PC-9 (cell line): ENCODE measurements at places on chromosomes 5 and 9. TPM values are rescaled to one million over a fixed set of nuclear protein-coding genes. Genes with fewer than 3 reads are reported as not detected.

The BARHL1 gene
- total RNA-seq, result not detected in 2 replicates

The MARCHF6 gene
- 283 and 364 TPM in 2 replicates for total RNA-seq

The TUSC1 gene
- total RNA-seq, result 0.39 and 0.88 TPM in 2 replicates

The MUSK gene
- not detected in 2 replicates for total RNA-seq

The PCDHA5 gene
- not detected in 2 replicates for total RNA-seq

The SLC6A7 gene
- total RNA-seq, result 0.25 TPM in 1 of 2 replicates, not detected in the other

The GDF9 gene
- 0.73 and 1.4 TPM in 2 replicates for total RNA-seq

The RNF183 gene
- total RNA-seq, result 0.92 and 2.3 TPM in 2 replicates

The KIF27 gene
- 9.0 and 13.3 TPM in 2 replicates for total RNA-seq

The HTR4 gene
- total RNA-seq, result not detected in 2 replicates

The RNF14 gene
- 26.6 and 29.7 TPM in 2 replicates for total RNA-seq

The ASB6 gene
- total RNA-seq, result 19.3 and 20.2 TPM in 2 replicates

The TAS2R1 gene
- total RNA-seq, result not detected in 2 replicates

The GLDC gene
- total RNA-seq, result 0.53 and 1.5 TPM in 2 replicates

The SLC35A4 gene
- 44.2 and 66.2 TPM in 2 replicates for total RNA-seq

The ORM2 gene
- not detected in 2 replicates for total RNA-seq

The OR1J4 gene
- not detected in 2 replicates for total RNA-seq

The PKD2L2 gene
- total RNA-seq, result 0.46 and 0.50 TPM in 2 replicates

The LPAR1 gene
- total RNA-seq, result 8.9 and 11.8 TPM in 2 replicates

The GSN gene
- total RNA-seq, result 135 and 207 TPM in 2 replicates

The SVEP1 gene
- total RNA-seq, result 2.9 and 3.3 TPM in 2 replicates

The ADAMTS2 gene
- not detected in 2 replicates for total RNA-seq

The TEK gene
- total RNA-seq, result not detected in 2 replicates

The DRD1 gene
- total RNA-seq, result not detected in 2 replicates

The FOXD4L4 gene
- 0.24 and 0.53 TPM in 2 replicates for total RNA-seq

The ACTBL2 gene
- total RNA-seq, result 0.98 and 1.5 TPM in 2 replicates

The APC gene
- 22.9 and 23.5 TPM in 2 replicates for total RNA-seq

The SLC25A2 gene
- 0.33 and 0.55 TPM in 2 replicates for total RNA-seq

The NOL6 gene
- 15.5 and 16.2 TPM in 2 replicates for total RNA-seq

The PTGR1 gene
- 611 and 635 TPM in 2 replicates for total RNA-seq

The NPR3 gene
- total RNA-seq, result 2.2 and 4.1 TPM in 2 replicates

The GABRA6 gene
- not detected in 2 replicates for total RNA-seq

The FBXL17 gene
- total RNA-seq, result 14.7 and 19.5 TPM in 2 replicates

The PHF2 gene
- total RNA-seq, result 24.5 and 26.3 TPM in 2 replicates

The CAPSL gene
- total RNA-seq, result not detected in 2 replicates

The SPATA9 gene
- 0.55 TPM in 1 of 2 replicates, not detected in the other for total RNA-seq

The TSSK1B gene
- not detected in 2 replicates for total RNA-seq

The SAPCD2 gene
- total RNA-seq, result 46.9 and 50.3 TPM in 2 replicates

The TAF11L5 gene
- total RNA-seq, result not detected in 2 replicates

The EPB41L4A gene
- 9.4 and 13.4 TPM in 2 replicates for total RNA-seq

The IL5 gene
- not detected in 2 replicates for total RNA-seq

The LTC4S gene
- total RNA-seq, result 9.7 and 14.4 TPM in 2 replicates

The LCN9 gene
- not detected in 2 replicates for total RNA-seq

The TEX48 gene
- total RNA-seq, result not detected in 2 replicates

The GPX3 gene
- total RNA-seq, result 84.6 and 93.2 TPM in 2 replicates
